Uterus (tissue), 4 donors: ENCODE measurements at places on chromosomes 13 and 19.

DNA sequence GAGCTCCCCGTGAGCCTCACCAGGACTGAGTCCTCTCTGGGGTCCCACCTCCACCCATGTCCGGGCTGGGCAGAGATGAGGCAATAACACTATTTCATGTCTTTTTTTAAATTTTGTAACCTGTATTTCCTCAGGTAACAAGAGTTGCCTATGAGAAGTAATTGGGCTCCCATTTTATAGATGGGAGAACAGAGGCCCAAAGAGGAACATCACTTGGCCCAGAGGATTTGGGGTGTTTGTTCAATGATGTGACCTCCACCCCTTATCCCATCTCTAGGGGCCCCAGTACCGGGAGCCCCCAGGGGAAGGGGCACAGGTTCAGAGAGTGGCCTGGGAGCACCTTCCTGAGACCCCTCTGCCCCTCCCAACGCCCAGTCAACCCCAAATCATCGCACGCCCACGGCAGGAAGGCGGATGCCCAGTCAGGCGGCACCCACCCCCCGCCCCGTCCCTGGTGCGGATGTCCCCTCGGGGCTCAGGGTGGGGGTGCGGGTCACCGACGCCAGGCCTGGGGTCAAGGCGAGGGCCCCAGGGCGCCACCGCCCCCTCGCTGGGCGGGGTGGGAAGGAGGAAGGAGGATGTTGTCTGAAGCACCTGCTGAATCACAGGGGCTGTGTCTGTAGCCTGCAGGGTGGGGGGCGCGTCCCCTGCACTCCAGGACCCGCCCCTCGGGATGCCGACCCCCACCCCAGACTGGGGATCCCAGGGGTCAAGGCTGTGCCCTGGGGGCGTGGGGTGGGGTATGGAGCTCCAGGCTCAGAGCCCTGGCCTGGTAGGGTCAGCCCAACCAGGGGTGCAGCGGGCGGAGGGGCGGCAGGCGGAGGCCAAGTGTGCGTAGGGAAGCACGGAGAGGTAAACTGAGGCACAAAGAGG lies 9.0 kb upstream of the CIRBP start:
- no peak for DNase-seq

- no peak for DNase-seq
These were observed 446.9 kb downstream of the COG6 start for GRCh38 chr13:40102360-40102727.

DNA sequence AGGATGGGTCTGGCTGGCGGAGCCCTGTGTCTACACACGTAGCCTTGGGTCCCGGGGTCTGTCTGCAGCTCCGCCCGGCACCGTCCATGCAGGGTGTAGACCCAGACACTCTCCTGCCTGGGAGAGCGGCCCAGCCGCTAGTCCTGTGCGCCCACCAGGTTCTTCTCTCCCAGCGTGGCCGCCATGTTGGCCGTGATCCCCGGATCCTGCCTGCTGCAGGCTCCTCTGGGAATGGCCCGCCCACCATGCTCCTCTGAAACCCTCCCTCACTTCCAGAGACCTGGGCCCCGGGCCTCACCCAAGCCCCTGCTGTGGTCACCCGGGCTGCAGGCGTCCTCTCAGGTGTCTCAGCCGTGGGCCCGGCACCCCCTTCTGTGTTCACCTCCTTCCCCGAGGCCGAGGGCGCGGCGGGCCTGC lies 57.7 kb upstream of the MCF2L start:
- DNase-seq, result no peak

GRCh38 chr19:48975947-48976847 lies 11.1 kb downstream of the FTL start:
- DNase-seq, result no peak

DNA sequence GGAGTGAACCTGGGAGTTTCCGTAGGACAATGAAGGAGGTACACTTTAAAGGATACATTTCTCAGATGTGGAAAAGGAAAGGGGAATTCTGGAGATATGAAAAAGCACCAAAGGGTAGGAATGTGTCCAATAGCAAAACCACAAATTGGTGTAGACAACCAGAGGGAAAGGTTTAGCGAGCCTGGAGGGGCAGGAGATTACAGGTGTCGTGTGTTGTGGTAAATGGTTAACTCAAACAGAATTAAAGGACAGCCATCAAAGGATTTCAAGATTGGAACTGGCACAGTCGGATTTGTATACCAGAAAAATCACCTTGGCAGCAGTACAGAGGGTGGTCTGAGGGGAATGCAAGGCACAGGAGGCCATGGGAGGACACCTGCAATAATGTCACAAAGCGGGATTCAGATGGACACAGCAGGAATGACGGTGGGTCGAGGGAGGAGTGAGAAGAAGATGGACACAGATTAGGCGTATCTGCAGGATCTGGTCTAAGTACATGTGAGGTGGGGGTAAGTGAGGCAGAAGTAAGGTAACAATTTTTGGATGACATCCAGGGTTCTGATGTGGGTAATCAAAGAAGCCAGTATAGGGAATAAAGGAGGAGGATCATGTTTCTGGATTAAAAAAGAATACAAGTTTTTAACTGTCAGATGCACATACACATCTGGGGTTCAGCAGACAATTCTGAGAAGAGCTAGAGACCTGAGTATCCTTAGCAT lies 361.6 kb downstream of the KLF12 start:
- no peak for DNase-seq

DNA sequence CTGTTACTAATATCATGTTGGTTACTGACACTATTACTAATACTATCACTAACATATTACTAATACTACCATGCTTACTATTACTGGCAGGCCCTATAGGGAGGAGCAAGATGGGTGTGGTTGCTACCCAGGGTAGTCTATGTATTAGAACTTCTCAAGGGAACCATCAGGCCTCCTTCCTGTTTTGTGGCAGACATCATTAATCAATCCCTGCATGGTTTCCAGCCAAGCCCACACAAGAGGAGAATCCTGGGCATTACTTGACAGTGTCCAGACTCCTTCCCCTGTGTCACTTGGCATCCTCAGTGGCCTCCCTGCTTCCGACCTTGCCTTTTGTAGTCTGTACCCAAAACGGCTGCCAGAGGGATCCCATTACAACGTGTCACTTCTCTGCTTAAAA lies 8.9 kb downstream of the HAS1 start:
- no peak for DNase-seq

- no peak for DNase-seq
These were observed 42.5 kb downstream of the N4BP2L1 start for GRCh38 chr13:32385410-32385809.

GRCh38 chr19:21566073-21566472 lies 60.7 kb downstream of the ZNF429 start:
- DNase-seq, result no peak

DNA sequence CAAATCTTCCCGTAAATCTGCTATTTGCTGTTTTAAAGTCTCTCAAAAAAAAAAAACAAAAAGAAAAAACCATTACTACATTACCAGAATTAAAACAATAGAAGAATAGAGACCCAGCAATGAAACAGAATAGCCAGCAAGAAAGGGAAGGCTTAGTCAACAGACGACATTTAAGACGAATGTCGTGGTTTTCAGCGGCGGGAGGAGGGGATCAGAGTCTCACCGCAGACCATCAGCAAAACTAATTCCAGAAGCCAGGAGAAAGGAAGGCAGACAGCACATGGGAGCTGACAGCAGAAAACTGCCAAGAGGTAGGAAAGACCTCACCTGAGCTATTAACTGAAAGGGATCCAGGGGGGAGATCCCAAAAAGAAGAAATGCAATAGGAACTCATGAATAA lies 128.9 kb downstream of the RNF17 start:
- no peak for DNase-seq

GRCh38 chr19:12782424-12783290 lies 7.3 kb upstream of the HOOK2 start:
- peak; percentile 93 for DNase-seq

GRCh38 chr19:19502808-19503602 lies 12.3 kb downstream of the TSSK6 start:
- no peak for DNase-seq

DNA sequence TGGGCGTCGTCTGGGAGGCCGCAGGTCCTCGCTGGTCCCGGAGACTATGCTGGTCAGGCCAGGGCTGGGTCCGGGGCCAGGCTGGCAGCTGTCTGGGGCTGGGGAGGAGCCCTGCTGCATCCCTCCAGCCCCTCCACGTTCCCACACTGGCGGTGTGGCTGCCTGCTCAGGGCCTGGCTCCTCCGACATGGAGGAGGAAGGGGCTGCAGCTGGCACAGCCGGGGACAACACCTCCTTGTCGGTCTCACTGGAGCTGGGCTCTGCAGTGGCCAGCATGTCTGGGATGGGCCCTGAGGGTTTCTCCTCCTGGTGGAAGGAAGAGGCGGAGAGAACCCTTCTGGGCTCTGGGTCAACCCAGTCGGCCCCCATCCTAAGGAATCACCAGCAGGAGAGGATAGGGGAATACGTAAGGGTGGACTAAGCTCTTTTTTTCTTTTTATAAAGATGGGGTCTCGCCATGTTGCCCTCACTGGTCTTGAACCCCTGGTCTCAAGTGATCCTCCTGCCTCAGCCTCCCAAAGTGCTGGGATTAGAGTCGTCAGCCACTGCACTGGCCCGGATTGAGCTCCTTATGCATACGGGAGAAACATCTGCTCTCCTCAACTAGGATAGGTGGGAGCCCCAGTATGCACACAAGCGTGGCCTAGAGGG lies 806 bp downstream of the ZNF414 start:
- no peak for DNase-seq

- DNase-seq, result no peak
These were observed 13.0 kb downstream of the ZNF575 start for GRCh38 chr19:43545981-43546380.

DNA sequence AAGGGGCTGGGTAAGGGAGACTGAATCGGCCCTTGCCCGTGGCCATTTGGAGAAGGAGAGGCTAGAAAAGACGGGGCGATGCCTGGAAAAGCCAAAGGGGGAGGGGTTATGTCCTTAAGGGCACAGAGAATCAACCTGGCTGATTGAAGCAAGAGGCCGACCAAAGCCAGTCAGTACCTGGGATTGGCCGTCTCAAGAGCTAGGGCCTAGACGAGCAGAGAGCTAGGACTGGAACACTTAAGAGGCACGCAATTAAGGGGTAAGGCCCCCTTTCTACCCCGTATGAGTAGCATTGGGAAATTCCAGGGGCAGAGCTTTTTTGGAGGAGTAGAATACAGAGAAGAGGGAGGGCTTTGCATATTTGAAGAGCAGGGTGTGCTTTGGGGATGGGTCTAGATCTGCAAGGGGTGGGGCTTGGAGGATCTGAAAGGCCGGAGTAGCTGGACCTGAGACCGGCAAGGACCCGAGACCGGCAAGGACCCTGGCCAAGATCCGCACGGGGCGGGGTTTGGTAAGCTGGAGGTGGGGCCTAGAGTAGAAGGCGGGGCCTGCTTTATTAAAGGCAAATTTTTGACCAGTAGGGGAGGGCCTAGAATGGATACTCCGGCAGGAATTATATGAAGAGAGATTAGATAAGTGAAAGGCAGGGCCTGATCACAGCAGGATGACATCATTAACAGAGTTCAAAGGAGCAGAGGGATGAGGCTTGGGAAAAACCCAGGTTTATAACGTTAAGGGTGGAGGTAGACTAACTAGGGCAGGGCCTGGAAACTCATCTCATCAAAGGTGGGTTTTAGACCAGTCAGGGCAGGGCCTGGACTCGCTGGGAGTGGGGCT lies 10.7 kb upstream of the CACNG6 start:
- DNase-seq, result no peak
